ENCODE measurements at places on chromosomes 7 and 10.

- DNase-seq = no peak
Observed at GRCh38 chr10:78129211-78129610, 95.5 kb downstream of the RPS24 start.

DNA sequence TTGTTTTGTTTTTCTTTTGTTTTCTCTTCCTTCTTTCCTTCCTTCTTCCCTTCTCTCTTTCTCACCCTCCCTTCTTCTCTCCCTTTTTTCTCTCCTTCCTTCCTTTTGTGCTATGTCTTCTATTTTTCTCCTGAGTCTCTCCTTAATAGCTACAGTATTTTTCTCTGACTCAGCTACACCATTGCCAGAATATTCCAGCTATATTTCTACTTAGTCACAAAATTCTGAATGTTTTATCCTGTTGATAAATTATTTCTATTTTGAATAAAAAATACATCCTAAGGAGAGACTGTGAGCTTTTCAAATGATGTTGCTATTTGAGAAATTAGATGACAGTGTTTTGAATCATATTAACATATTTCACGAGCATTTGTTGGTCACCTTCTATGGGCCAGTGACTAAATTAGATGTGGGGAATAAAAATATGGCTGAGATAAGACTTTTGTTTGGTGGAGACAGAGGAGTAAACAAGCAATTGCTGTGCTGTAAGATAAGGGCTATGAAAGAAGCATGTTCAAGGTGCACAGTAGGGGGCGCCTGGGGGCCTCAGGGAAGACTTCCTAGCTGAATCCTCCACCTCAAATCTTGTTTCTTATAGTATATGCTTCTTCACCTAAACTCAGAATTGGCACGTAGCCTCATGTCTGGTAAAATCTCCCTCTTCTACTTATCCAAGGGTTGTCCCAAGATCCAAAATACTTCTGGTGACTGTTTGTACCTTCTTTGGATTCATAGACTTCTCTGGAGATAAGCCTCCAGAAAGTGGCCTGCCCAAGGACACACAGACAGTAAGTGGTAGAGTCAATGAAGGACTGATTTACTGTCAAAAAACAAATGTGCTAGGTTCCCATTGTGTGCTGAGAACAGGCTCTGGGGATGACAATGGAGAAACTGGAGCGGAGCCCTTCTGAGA is 115.5 kb upstream of the CREB5 start:
- DNase-seq = no peak

GRCh38 chr7:159000070-159000469 is 143.7 kb downstream of the DYNC2I1 start:
- no peak for DNase-seq

DNA sequence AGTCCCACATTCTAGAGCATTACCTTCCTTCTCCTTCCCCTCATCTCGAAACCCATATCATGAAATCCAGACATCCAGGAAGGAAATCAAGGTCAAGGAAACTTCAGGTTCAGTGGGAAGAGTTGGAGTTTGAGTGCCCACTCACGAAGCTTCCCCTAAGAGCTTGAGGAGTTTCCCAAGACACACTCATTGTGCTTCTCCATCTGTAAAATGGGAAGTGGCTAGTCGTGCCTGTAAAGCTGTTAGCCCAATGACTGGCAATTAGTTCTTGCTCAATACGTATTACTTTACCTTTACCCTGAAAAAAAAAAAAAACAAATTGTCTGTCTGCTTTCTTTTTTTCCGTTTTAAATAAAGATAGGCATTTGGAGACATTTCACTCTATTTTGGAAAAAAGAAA is 42.3 kb downstream of the GPAM start:
- no peak for DNase-seq

GRCh38 chr10:127426746-127427145 is 122.4 kb upstream of the NPS start:
- DNase-seq = no peak

GRCh38 chr7:105678811-105679495 is 97.7 kb upstream of the EFCAB10 start:
- no peak for DNase-seq

GRCh38 chr7:18518555-18518954 is 23.0 kb downstream of the HDAC9 start:
- DNase-seq = no peak

GRCh38 chr7:65404020-65404419 is 30.4 kb downstream of the ZNF92 start:
- DNase-seq = no peak
